Nucleus accumbens (tissue), 56 donors: ENCODE measurements at places on chromosomes 13 and 19.

DNA sequence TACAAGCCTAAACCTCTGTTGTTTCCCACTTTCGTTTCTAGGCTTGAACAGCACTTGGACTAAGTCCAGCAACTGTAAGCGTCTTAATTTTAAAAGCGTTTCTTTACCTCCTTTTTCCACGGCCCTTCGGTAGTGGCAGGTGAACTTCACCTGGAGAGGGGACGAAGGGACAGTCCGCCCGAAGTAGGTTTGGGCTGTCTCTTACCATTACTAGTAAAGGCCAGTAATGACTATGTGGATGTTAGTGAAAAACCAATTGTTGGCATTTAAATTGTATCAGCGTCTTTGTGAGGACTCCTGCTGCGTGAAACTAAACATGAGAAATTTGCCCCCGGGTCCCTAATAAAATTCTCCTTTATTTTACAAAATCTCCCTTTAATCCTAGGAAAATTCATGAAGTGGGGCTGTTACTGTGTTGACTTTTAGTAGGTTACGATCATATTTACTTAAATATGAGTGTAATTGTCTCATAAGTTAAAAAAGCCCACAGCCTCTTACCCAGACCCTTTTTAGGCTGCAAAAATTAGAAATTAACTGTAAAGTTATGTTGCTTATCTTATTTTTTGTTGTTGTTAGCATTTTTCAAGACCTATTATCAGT, 983 bp downstream of the ITM2B start:
- DNase-seq = no peak

DNA sequence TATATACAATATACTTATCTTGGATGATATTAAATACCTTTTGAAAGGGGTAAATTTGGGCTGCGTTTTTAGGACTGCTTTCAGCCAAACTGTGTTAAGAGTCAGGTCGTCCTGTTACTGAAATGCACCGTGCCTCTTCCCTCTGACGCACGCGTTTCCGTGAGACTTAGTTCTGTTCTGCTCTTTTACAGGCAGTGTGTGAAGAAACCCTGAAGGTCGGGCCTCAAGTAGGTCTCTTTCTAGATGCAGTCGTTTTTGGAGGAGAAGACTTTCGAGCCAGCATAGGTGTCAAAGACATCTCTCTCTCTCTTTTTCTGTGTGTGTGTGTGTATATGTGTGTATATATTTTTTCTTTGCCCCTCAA, 107.0 kb downstream of the ZIC5 start:
- DNase-seq = no peak

DNA sequence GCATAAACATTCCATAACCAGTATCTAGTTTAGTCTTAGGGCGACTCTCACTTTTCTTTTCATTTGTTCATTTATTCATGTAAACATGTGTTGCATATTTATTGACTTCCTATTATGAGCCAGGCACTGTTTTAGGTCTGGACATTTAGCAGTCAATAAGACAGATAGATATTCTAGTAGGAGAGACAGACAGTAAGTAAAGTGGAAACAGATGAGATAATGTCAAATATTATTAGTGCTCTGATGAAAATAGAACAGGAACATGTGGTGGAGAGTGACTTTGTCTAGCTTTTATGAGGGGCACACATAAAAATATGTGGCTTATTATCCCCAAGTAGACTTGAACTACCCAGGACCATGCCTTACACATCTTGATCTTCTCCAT, 193.0 kb downstream of the NDFIP2 start:
- no peak for DNase-seq

GRCh38 chr13:50244713-50245574, 229.7 kb downstream of the KCNRG start:
- DNase-seq = no peak

- peak; percentile 16 for DNase-seq
These were observed 23.4 kb downstream of the ZDHHC20 start for GRCh38 chr13:21435687-21436151.

DNA sequence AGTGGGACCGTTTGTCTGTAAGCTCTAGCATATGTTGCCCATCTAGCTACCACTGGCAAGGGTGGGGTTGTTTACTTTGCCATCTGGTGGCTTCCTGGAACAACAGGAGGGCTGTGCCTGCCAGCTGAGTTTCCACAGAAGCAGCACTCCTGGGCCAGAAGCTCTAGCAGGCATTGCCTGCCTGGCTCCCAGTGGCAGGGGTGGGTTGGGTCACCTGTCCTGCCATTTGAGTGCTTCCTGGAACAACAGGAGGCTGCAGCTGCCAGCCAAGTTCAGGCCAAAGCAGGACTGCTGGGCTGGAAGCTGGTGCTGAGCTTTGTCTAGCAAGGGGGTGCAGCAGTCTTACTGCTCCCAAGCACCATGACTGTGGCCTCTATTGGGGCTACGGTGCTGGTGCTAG, 239.7 kb downstream of the MTUS2 start:
- DNase-seq = no peak

- no peak for DNase-seq
These were observed 20.3 kb downstream of the OPA3 start for GRCh38 chr19:45564131-45564780.

- no peak for DNase-seq
These were observed 13.9 kb upstream of the HS6ST3 start for GRCh38 chr13:96075953-96076543.

GRCh38 chr19:7492142-7492541, 3.3 kb upstream of the PEX11G start:
- DNase-seq = no peak

- no peak for DNase-seq
These were observed 147.1 kb upstream of the SLITRK1 start for GRCh38 chr13:84029396-84029795.

DNA sequence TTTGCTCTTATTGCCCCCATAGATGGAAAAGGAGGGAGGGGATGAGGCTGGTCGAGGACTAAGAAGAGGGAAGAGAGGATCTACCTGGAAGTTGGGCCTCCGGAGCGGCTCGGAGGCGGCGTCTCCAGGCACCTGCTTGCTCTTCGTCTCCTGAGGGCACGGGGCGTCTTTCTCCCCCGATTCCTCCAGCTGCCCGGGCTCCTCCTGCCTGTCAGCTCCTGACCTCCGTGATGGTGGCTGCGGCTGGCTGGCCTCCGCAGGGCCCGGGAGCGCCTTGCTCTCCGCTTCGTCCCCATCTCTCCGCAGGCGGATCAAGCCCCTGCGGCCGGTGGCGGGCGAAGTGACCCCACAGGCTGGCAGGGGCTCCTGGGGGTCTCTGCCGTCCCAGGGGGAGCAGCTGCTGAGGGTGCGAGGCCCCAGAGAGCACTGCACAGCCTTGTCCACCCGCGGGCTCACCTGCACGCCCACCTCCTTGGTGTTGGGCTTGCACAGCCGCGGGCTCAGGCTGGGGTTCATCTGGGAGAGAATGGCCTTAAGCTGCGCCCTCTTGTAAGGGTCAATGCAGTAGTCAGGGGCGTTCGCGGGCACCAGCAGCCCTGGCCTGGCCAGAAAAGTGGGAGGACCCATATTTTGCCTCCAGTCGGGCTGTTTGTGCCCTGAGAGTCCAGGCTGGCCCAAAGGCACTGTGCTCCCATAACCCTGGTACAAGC, 3.8 kb downstream of the ZAR1L start:
- DNase-seq = no peak

DNA sequence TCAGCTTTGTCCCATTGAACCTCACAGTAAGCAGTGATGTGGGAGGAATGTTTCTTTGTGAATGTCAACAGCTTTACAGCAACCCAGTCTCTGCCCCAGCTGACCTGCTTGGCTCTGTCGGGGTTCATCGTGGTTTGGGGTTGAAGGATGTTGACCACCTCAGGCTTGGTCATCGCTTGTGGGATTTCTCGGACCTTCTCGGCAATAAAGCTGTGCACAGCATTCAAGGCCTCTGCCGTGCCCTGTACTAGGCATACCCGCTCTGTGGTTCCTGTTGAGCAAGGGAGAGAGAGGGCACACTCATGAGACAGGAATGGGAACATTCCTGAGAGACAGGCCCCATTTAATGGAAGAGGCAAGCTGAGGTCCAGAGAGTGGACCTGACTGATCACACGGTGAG, 20.0 kb downstream of the NOVA2 start:
- DNase-seq = no peak

- DNase-seq = no peak
These were observed 15.3 kb upstream of the ADPRHL1 start for GRCh38 chr13:113468472-113469201.

DNA sequence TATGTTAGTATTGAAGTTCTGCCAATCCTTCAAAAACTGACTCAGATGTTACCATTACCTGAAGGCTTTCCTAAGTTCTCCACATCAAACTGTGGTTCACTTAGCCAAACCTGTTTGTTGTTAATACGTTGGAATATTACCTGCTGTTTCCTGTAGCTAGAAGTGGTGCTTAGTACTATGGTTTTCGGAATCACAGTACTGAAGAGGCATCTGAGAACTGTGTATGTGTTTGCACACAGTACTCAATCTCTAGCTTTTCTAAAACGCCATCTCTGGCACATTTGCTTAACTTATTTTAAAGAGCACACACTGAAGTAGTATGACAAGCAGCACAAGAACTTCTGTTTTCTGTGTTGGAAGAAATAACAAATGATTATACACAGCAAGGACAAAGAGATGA, 248.2 kb downstream of the SHISA2 start:
- no peak for DNase-seq

DNA sequence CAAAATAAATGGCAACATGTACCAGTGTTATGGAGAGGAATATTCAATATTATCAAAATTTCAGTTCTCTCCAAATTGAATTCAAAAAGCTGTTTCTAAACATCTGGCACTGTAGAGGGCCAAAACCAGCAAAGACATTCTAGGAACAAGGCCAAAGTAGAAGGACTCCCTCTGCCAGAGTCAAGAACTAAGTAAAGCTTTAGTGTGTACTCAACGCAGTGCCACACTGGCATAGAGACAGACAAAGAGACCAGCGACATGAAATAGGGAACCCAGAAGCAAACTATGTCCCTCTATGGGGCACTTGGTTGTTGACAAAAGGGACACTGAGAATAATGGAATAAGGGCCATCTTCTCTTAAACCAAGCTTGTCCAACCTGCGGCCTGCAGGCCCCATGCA, 15.6 kb downstream of the SCGB2B2 start:
- DNase-seq = no peak

DNA sequence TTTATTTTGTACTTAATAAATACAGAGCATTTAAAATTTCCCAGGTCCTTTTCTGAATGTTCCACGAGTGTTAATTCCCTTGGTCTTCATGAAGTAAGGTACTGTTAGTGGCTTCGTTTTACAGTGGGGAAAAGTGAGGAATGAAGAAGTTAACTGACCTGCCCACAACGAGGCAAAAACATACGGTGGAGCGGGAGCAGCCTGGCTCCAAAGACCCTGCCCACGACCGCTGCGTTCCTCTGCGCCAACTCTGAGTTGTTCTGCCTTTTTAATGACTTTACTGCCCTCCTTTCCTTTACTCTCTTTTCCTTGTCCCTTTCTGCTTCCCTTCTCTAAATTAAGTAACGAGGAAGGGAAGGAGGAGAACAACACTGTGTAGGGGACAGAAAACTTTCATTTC, 392.9 kb downstream of the PCDH9 start:
- no peak for DNase-seq

- no peak for DNase-seq
These were observed 134.5 kb downstream of the LMO7 start for GRCh38 chr13:75770592-75771011.

- DNase-seq = no peak
These were observed 2.4 kb upstream of the SIGLEC9 start for GRCh38 chr19:51122112-51122981.

- DNase-seq = no peak
These were observed 66.9 kb downstream of the CYSLTR2 start for GRCh38 chr13:48720621-48721020.

DNA sequence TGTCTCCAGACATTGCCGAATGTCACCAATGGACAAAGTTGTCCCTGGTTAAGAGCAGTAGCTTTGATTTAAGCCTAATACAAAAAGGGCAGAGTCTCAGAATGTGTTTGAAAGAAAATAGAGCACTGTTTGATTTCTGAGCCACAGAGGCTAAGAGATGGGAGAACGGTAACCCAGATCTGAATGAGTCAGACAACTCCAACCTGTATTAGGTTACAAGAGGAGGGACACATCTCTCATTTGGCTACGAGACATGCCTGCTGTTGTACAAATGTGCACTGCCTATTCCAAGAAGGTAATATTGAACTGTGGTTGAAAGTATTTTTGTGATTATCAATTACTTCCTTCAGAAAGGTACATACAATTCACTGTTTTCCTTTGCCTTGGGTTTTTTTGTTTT, 4.9 kb upstream of the HSPH1 start:
- no peak for DNase-seq

- no peak for DNase-seq
These were observed 277.8 kb upstream of the SLITRK5 start for GRCh38 chr13:87393358-87393757.

DNA sequence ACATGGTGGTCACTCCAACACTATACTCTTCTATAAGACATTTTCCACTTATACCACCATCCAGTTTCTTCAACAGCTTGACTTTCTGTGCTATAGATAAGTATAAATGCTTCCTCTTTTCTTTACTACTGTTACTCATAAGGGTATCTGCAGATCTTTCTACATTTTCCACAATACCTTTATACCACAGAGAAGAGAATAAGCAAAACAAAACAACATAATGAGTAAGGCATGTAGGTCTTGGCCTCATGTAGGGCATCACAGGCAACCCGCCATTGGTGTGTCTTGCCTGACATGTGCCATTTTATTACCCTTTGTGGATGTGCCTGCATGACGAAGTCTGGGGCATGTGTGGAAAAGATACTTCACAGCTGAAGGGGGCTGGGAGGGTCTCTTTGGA, 265.3 kb upstream of the STARD13 start:
- no peak for DNase-seq

DNA sequence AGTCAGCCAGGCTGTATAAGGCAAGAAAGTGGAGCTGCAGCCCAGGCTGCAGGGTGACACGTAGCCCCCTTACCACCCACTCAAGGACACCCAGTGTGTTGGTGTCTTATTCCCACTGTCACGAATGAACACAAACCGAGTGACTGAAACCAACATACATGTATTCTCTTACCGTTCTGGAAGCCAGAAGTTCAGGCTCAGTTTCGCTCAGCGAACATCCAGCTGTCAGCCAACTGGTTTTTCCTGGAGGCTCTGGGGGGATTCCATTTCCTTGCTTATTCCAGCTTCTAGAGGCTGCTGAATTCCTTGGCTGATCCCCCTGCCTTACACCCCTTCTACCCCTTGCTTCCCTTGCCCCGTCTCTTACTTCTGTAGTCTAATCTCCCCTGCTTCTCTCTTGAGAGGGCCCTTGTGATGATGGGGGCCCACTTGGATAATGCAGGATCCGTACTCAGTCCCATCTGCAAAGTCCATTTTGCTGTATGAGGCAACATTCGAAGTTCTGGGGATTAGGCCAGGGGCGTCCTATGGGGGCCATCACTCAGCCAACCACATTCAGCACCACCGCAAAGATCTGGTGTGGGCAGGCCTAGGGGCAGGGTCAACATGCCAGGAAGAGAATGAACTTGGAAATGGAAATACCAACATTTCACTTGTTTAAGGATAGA, 47.3 kb upstream of the MTIF3 start:
- no peak for DNase-seq

- peak; percentile 93 for DNase-seq
These were observed at the start of gene WBP4 for GRCh38 chr13:41061075-41061913. Gene WBP4 (plus strand): TSS chr13:41061509. CDS start chr13:41061674, 165 bp downstream.

- DNase-seq = no peak
These were observed 6.6 kb upstream of the KLK15 start for GRCh38 chr19:50839712-50840655.

- DNase-seq = no peak
These were observed 429.6 kb downstream of the RFC3 start for GRCh38 chr13:34247596-34247995.
